CD4-positive, alpha-beta memory T cell (primary cell): ENCODE measurements at places on chromosomes 2 and 18.

- no peak for DNase-seq
These were observed 176.5 kb upstream of the DCC start for GRCh38 chr18:52163478-52163877.

DNA sequence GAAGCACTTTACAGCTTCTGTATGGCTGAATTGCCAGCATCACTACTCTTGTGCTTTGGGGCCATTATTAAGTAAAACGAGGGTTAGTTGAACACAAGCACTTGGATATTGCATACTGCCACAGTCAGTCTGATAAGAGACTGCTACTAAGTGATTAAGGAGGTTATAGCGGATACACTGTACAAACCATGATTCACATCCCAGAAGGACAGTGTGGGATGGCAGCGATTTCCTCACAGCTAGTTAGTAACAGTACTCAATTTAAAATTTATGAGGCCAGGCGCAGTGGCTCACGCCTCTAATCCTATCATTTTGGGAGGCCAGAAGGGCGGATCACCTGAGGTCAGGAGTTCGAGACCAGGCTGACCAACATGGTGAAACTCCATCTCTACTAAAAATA is 2.6 kb upstream of the BMPR2 start:
- no peak for DNase-seq

DNA sequence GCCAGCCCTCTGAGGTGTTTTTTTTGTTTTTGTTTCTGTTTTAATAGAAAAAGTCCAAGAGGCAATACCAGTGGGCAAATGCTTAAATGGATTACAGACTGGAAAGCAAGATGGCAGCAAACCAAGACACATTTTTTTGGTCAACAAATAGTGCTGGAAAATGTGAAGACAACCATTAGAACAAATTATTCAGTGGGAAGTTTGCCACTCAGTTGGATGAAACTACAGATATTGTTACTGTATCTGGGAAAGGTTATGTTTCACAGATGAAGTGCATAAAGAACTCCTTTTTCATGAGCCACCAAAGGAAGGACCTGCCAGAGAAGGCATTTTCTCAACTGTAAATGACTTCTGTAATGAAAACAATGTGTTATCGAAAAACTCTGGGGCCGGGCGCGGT is 93.0 kb upstream of the ODC1 start:
- no peak for DNase-seq

- DNase-seq = no peak
These were observed 54.7 kb downstream of the CABLES1 start for GRCh38 chr18:23189768-23190661.

GRCh38 chr2:62787386-62787785 is 81.9 kb downstream of the EHBP1 start:
- DNase-seq = no peak

GRCh38 chr2:147927053-147927588 is 82.3 kb downstream of the ACVR2A start:
- DNase-seq = no peak

DNA sequence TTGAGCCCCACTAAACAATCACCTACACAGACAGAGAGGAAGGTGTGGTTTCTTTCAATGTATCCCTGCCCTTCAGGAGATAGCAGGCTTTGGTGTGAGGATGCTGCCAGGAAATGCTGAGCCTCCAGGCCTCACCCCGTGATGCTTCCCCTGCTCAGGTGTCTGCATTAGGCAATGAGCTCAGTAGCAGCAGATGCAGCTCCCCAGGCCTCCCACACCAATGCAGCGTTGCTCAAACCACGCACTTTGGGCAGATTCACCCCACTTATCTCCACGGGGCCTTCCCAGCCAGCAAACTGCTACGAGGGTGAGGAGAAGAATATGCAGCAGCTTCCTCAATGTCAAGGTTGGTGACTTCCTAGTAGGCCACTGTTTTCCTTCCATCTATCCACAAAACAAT is 229.3 kb upstream of the PXDN start:
- no peak for DNase-seq

GRCh38 chr2:119696005-119696404 is 17.0 kb downstream of the TMEM177 start:
- no peak for DNase-seq

DNA sequence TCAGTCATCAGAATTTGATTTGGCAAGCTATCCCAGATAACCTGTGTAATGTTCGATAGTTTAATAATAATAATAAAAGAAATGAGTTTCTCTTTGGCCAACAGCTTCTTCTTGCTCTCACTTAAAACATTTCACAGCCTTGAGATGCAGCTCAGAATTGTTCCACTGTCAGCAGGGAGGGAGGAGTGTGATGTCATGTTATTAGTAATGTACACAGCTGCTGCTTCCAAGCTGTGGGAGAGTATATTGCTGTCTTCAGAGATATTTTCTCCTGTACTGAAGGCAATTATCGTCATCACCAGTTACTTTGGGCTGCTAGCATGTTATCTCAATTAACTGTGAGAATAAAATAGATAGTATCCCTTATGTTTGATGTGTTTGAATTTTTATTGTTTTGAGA is 146.9 kb upstream of the MAP3K20 start:
- DNase-seq = no peak

GRCh38 chr18:62264984-62265383 is 60.1 kb upstream of the TNFRSF11A start:
- no peak for DNase-seq

DNA sequence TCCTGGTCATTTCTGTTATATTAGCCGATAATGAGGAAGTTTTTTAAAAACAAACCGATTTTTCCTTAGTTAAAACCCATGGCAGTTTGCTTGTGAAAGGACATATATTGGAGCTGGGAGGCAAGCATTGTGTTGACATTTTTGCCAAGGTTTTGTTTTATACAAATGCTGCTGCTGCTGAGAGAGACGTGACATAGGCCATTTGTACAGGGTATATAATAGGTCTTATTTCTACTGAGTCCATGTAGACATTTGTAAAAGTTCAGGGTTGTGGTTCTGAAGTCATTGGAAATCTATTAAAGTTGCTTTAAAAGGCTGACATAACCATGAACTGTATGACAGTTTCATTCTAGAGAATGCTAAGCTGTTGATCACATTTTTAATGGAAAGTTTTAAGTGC is 424.0 kb upstream of the FANCL start:
- DNase-seq = no peak

- no peak for DNase-seq
These were observed 35.2 kb downstream of the SKA1 start for GRCh38 chr18:50410008-50410407.

- DNase-seq = no peak
These were observed 332.4 kb upstream of the KYNU start for GRCh38 chr2:142545036-142545435.

DNA sequence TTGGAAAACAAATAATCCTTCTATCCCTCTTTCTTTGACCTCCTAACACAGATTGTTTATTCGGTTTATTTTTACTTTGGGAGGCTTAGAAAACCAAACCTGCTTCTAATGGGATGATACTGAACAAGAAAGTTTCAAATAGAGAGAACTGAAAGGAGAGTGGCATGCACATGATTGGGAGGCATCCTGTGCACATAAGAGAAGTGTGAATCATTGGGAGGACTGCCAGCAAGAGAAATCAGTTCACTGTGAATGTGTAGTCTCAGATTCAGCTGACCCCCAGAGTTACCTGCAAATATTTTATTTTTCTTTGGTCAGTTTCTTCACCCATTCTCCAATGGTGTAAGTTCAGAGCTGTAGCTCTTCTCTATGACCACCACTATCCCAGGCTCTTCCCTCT is 1363.2 kb upstream of the ACVR2A start:
- DNase-seq = no peak

GRCh38 chr2:138500592-138501424 is 762 bp upstream of the SPOPL start:
- DNase-seq = no peak

GRCh38 chr2:167548396-167548795 is 660.1 kb downstream of the XIRP2 start:
- no peak for DNase-seq

DNA sequence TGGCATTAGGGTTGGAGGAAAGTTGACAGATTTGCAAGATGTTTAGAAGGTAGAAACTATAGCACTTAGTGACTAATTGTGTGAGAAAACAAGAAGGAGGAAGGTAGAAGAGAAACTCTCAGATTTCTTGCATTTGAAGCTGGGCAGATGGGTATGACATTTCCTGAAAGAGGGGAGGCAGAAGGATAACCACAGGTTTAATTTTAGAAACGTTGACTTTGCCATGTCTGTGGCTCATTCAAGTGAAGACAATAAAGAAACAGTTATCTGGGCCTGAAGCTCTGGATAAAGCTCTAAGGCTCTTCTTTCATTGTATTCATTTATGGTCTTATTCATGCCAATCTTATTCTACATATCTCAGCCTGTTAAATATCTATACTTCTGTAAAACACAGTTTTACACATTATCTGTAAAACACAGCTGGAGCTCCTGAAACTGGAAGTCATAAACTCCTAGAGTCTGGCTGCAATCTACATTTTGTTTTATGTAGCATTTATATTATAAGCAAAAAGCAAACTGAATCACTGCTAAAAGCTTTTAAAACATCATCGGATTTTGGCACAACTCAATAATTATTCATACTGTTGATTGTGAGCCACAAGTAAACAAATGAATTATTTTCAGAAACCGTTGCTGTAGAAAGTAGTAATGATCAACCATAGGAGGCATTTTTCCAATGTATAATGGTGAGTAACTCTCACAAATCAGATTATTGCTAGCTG is 138.5 kb downstream of the RIT2 start:
- DNase-seq = no peak

DNA sequence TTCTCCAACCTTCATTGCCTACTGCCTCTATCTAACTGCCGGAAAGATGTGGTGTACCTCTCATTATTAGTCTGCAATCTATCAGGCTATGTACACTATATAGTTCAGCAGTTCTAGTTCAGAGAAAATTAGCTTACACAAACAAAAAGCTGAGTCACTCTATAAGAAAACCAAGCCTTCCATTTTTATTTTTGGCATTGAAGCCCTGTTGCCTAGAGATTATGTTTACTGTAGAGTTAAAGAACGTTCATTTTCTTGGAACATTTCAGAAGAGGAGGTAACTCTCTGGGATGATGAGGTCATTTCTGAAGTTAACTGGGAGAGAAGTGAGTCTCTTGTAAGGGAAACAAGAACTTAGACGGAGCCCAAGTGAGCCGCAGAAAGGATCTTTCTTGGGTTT is 133.5 kb downstream of the FAM124B start:
- DNase-seq = no peak

DNA sequence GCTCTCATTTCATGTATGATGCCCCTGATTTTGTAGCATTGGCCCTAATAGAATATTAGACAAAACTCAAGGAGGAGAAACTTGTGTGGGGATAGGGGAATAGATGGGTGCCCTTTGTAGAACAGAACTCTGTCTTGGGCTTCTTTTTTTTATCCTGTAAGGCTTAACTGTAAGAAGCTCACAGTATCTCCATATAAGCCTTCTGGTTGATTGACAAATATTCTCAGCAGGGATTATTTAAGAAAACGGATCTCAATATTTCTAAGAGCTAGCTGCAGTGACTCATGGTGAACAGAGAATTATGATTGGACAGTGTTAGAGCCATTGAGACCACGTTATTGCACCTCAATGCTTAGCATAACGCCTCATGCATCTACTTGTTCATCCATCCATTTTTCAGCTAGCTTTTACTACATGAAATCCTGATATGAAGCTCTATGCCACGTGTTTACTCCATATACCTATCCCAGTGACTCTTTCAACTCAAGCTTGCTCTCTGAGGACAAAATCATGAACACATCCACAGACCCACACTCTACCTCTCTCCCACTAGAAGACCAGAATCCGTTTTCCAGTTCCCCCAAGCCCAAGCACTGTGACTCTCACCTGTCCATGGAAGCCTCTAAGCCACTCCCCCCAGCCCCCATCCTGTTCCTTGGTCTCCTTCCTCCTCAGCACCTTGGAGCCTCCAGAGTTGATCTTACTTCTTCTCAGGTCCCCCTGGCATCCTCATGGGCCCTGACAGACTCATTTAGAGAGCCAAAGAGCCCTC is 99.2 kb downstream of the BCL2L11 start:
- no peak for DNase-seq

- DNase-seq = no peak
These were observed 13.5 kb upstream of the CSRNP3 start for GRCh38 chr2:165456027-165456426.

- DNase-seq = no peak
These were observed 21.5 kb upstream of the BIN1 start for GRCh38 chr2:127128445-127128904.

- no peak for DNase-seq
These were observed 160.8 kb upstream of the NOSTRIN start for GRCh38 chr2:168641636-168642035.

- DNase-seq = no peak
These were observed 36.8 kb upstream of the IGFBP2 start for GRCh38 chr2:216596236-216596979.

DNA sequence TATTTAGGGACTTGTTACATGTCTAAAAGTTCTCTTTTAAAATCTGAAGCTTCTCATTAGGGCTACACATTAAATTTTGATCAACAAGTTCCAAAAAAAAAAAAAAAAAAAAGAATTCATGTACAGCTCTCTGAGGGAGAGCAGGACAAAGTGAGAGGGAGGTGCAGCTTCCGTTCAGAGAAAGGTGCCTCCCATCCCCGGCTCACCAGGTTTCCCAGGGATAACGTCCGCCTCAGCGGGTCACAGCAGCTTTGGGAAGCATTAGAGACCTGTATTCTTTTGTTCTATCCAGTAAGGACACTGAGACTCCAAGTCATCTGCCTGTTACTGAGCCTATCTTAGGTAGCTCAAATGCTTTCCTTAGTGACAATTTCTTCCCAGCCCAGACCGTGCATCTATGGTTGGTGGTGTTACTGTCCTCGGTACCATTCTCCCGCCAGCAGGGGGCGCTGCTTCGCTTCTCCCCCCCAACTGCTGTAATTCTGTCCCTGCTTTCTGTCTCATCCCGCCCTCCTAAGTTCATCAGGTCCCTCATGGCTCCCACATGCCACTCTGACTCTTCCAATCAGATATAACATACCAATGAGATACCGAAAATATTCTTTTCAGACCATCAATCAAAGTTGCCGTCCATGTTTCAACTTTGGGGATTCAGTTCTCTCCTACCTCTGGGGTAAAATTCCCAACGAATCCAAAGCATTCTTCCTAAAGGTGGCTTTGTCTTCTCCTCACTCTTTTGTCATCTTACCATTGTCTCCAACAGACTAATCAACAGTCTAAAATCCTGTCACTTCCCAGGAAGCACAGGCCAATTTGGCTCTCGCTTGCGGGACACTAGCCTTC is 466.5 kb downstream of the METTL4 start:
- DNase-seq = peak; percentile 20

GRCh38 chr2:171419333-171419732 is 14.5 kb downstream of the METTL8 start:
- DNase-seq = no peak
